ENCODE measurements at places on chromosomes 7 and 10.

DNA sequence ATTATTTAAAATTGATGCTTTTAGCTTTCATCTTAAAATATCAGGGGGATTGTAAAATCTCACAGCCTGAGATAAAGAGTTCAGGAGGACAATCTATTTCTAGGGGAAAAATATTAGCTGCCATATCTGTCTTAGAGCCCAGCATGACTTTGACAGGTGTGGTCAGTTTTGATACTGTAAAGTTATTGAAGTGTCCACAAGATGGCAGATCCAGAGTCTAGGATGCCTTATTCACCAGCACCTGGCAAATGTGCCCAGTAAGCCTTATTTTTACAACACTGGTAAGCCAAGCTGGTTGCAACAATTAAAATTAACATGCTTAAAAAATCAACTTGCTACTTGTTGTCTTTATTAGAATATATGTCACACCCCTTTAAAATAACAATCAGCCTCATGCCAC, 579.3 kb downstream of the SH2D4B start:
- DNase-seq = no peak

DNA sequence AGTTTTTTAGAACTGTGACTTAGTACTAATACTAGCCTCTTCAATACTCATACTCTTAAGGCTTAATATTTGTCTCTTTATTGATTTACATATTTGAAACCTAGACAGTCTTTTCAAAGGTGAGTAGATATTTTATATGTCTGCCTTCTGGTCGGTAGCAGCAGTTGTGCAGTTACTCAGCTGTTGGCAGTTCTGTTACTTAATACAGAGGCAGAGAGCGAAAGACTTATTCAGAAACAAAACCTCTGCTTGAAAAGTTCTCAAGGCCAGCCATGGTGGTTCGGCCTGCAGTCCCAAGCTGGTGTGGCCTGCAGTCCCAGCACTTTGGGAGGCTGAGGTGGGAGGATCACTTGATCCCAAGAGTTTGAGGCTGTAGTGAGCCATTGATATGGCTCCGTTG, 84.2 kb downstream of the AUTS2 start:
- DNase-seq = no peak

GRCh38 chr7:80860554-80860953, 58.3 kb downstream of the SEMA3C start:
- DNase-seq = no peak

DNA sequence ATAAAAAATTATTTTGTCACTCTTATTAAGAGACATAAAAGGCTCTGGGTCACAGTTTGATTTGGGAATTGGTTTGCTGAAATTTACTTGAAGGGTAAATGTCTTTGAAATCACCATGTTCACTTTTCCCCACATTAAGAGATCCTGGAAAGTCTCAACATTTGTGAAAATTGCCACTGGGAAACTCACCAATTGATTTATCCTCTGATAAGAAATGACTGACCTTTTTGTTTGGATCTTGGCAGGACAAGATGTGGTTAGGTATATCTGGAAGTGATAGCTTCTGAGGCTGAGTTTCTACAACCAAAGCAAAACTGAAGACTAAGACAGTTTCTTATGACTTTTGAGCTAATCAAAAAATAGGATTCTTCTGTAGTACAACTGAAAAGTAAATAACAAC, 107.1 kb upstream of the TMEM106B start:
- DNase-seq = no peak

DNA sequence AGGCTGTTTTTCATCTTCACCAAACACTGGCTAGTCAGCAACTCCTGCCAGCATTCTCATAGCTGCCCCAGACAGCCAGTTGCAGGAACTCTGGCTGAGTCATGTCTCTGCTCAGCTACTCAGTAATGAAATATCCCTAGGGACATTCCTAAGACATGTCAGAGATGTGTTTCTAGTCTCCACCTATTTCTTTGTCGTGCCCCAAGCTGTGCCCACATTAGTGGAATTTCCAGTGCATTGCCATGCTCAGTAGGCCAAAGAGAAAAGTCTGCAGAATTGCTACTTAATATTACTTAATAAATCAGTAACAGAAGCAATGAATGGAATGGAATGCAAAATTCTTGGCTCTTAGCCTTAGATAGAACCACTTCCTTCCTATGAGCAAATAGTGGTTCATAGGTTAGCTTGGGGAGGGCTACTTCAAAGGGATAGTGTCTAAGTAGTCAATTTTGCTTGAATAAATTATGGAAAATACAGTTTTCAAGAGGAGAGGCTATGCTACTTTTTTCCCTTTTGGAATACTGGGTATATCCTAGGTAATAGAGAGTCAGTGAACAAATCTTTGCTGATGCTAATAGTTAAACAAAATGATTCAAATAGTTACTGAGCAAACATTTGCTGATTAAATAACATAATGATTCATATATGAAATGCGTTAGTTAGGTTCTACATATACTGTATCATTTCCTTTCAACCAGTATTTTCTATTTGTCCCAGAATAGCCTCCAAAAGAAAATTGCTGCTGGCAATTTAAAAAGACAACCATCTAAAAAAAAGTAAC, 23.6 kb upstream of the SEMA3C start:
- DNase-seq = no peak

- DNase-seq = no peak
Measured at GRCh38 chr10:119919271-119919670, 26.7 kb downstream of the SEC23IP start.

DNA sequence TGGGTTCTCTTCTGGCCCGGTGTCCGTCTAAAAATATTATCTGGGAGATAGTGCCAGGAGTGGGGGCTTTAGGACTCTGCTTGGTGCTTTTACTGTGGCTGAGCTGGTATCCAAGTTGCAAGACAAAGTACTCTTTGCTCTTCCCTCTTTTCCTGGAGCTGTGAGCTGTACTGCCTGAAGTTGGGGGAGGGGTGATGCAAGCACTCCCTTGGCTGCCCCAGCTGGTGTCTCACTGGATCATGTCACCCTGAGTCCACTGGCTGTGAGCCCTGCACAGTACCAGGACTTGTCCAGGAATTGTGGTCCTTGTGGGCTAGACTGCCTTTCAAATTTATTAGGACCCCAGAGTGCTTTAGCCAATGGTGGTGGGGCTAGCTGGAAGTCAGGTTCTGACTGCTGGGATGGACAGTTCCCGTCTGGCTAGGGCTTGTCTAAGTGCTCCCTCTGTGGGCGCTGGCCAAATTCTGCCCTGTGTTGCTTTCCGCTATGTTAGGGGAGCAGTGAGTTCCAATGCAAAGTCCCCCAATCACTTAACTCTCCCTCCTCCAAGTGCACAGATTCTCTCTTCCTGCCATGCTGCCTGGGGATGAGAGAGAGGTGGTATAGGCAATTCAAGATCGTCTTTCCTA, 13.1 kb downstream of the CC2D2B start:
- no peak for DNase-seq

GRCh38 chr7:101243646-101244374, 1.1 kb downstream of the FIS1 start:
- DNase-seq = no peak

DNA sequence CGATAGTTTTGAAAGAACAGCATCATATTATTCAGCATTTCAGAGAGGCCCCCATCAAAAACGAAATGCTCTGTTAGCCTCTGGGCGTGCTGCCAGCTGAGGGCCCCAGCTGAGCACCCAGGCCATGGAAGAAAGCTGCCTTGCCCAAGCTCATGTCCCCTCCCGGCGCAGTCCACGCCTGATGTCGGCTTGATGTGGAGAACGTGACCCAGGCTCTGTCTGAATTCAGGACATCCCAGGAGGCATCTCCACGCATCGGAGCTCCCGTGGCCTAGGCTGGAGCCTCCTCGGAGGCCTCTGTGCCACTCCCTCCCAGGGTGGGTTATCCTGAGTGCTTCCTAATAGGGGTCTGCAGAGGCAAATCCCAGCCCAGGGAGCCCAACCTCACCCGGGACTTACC, 218.3 kb upstream of the AKR1E2 start:
- DNase-seq = no peak

- DNase-seq = no peak
Measured at GRCh38 chr7:139874302-139874629, 45.2 kb downstream of the TBXAS1 start.

DNA sequence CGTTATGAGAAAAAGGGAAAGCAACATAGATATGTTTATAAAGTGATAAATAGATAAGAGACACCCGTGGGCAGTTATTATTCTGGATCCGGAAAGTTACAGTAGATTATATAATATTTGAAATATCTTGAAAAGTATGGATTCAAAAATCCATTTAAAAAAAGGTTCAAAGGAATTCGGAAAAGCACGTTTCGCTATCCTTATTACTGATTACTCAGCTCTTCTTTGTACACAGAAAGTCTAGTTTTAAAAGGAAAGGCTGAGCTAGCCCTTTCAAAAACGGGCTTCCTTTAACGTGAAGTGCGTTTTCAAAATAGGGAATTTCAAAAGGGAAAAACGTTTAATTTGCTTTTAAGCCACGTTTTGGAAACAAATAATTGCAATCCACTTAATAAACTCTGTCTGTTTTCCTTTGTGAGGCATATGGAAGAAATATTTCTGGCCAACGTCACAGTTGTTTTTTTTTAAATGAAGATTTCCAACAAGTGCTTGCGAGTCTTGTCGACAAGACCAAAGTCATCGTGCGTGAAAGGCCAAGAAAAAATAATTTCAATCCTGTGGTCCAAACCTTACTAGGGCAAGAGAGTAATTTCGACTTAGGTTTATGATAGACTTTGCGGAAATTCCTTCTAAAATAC, 2.2 kb upstream of the SKIDA1 start:
- DNase-seq = no peak

DNA sequence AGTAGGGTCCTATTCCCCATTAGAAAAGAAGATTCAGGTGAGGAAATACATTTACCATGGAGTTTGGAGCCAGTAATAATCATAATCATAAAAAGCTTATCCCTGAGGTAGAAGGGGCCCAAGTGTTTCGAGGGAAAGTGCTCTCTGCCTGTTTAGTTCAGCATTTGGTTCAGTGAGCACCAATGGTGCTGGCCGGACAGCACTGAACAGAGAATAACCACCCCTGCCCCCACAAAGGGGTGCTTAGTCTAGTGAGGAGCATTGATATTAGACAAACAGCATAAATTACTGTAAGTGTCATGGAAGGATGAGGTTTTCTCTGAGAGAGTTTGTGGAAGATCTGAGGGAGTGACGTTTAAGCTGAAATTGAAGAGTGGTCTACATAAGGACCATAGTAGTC, 21.6 kb upstream of the ATE1 start:
- no peak for DNase-seq

DNA sequence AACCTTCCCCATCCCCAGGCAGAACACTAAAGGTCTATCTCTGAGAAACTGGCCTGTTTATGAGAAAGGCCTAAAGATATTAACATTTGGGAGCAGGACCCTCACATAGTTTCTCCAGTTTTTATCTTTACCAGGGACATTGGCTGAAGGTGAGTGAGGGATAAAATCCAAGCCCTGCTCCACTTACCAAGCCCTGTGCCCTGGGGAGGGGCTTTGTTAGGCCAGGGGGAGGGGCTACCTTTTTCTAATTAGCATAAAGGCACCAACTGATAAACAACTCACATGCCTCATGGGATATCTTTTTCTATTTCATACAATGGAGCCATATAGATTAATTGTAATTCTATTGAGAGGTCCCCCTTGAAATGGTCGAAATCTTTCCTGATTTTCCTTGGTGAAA, 55.9 kb downstream of the RNLS start:
- no peak for DNase-seq

GRCh38 chr10:35743851-35744250, 101.8 kb upstream of the FZD8 start:
- DNase-seq = no peak

DNA sequence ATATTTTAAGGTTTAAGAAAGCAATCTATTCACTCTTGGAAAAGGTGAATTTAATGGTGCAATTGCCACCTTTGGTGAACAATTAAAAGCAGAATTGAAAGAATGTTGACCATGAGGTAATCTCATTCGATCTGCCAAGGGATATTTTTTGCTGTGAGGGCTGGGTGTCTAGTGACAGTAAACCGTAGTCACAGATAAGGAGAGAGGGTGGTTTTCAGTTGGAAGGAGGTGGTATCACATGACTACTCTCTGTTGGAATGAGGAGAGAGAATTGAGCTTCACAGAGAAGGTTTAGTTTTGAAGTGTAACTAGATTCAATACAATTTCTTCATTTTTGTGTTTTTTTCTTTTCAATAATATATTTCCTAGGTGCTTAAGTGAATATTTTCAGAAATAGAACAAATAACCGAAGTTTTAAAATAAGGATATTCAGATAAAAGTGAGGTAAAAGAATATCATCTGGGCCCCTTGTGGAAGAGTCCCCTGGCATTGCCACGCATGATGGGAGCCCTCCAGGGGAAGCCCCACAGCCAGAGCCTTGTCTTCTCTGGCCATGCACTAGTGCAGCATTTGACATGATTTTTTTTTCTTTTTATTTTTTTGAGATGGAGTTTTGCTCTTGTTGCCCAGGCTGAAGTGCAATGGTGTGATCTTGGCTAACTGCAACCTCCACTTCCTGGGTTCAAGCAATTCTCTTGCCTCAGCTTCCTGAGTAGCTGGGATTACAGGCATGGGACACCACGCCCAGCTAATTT, 73.4 kb downstream of the GPR141 start:
- DNase-seq = no peak

DNA sequence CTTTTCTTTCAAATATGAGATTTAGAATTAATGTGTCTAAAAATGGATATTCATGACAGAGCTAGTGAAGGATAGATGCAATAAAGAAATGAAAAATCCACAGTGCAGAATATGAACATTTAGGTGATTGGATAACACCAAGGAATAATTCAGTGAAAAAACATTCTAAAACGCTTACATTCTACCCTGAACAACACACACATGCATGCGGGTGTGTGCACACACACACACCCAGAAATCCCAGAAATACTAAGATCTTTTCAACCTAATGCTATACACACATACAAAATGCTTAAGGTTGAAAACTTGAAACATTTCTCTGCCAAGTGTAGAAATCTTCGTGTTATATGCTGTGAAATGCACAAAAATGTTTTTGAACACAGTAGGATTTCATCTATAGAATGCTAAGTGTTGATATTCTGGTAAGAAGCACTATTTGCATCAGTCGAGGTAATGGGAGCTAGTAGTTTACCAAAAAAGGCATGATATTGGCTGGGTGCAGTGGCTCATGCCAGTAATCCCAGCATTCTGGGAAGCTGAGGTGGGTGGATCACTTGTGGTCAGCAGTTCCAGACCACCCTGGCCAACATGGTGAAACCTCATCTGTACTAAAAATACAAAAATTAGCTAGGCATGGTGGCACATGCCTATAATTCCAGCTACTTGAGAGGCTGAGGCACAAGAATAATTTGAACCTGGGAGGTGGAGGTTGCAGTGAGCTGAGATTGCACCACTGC, 600.6 kb downstream of the PHTF2 start:
- DNase-seq = no peak

Measured in stimulated activated CD4-positive, alpha-beta T cell treated with anti-CD3 and anti-CD28 coated beads, Interleukin-2, amount 100 ng/mL, for 4 hours (primary cell).